ENCODE measurements at places on chromosomes 12 and 14.

- DNase-seq, result no peak
Measured at GRCh38 chr12:107042801-107043200, 50.5 kb downstream of the CRY1 start.

DNA sequence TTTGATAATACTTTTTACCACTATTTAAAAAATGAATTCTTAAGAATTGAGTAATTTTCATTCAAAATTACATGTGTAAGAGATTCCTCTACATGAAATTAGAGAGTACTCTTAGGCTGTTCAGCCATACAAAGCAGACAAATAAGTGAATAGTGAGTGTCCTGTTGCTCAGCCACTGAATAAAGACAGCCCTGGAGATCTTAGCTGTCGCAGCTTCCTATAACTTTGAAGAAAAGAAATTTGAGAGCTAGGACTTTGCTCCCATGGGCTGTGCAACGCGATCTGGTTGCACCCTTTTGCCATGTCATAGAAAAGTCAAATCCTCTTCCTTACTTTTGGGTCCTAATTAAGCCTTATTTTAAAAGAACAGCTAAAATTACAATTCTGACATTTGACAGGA is 40.9 kb upstream of the LRIG3 start:
- DNase-seq, result no peak

- DNase-seq, result no peak
Measured at GRCh38 chr14:102052522-102052921, 34.3 kb downstream of the HSP90AA1 start.

DNA sequence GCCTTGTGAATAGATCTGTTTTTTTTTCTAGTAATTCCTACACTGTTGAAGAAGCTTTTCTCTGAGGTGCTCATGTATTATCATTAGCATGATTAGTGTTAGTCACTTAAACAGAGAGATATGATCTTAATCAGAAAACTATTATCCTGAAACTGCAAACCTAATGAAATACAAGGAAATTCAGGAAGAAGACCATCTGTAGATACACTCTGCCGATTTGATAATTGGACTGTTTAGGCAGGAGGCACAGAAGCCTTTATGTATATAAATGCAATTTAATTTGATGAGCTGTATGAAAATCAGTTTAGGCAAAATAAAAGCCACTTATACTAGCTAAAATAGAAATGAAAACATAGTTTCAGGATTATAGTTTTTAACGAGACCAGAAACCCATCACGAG is 23.3 kb downstream of the PDZRN4 start:
- DNase-seq, result no peak

GRCh38 chr14:94819531-94819930 is 49.6 kb upstream of the GSC start:
- DNase-seq, result no peak

DNA sequence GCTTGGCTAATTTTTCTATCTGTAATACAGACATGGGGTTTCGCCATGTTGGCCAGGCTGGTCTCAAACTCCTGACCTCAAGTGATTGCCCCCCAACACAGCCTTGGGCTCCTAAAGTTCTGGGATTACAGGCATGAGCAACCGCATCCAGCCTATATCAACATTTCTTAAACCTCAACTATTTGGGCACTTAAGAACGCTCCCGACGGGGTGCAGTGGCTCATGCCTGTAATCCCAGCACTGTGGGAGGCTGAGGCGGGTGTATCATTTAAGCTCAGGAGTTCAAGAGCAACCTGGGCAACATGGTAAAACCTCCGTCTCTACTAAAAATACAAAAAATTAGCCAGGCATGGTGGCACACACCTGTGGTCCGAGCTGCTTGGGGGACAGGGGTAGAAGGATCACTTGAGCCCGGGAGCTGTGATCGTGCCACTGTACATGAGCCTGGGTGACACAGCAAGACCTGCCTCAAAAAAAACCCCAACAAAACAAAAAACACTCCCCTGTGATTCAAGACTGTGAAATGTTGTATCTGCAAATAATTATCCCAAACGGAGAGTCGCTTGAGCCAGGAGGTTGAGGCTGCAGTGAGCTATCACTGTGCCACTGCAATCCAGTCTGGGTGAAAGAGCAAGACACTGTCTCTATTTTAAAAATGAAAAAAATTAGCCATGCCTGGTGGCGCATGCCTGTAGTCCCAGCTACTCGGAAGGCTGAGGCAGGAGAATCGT is 21.5 kb downstream of the PPTC7 start:
- DNase-seq, result no peak

DNA sequence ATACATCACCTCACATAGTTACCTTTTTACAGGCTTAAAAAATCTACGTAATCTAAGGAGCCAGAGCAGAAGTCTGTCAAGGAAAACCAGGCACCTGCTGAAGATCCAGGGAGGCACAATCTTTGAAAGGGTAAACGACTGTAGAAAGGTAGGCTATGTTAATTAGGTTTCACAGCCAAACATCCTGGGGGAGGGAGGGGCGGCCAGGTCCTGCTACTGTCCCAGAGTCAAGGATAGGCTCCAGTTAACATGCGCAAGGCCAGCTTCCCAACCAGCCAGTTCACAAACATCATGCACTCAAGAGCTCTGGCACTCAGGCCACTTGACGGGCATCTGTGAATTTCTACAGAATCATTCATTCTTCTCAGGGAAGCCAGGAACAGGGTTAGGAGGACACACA is 22.9 kb downstream of the NIN start:
- DNase-seq, result no peak

- no peak for DNase-seq
Measured at GRCh38 chr12:113237748-113238147, 16.5 kb downstream of the TPCN1 start.

DNA sequence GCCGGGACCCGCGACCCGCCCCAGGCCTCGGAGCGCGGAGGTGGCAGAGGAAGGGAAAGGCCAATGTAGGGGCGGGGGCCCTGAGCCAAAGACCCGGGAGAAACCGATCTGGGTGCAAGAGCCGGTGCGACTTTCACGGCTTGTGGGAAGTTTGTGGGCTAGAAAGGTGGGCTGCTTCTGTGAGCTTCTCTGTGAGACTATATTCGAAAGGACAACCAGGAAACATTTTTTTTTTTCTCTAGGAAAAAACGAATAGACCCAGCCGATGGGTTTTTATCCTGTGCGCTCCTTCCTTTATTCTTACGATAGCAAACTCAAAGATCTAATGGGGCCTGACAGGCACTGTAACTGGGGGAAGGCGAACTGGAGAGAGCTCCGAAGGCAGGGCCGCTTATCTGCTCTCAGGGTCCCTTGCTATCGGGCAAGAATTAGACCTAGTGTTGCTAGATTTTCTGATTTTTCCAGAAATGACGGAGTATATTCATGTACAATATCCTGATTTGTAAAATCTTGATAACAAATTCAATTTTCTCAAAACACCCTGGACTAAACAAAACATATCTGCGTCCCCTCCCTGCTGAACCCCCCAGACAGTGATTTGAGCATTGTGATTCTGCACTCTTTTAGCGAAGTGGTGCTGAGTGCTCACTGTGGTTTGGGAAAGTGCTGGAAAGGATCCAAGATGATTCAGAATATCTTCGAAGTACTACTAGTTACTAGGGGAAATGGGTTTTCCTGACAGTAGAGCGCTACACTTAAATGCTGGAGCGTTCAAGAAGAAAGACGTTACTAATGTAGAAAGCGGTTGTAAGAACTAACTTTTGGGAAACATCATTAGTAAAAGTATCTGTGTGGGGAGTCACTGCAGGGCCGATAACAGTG is 563 bp upstream of the STXBP6 start:
- no peak for DNase-seq

Data from stimulated activated CD8-positive, alpha-beta memory T cell treated with anti-CD3 and anti-CD28 coated beads, Interleukin-2, amount 100 ng/mL, for 48 hours (primary cell).